Stimulated activated CD4-positive, alpha-beta T cell treated with anti-CD3 and anti-CD28 coated beads, Interleukin-4, amount 100 ng/mL, for 48 hours (primary cell): ENCODE measurements at places on chromosomes 7 and 10.

DNA sequence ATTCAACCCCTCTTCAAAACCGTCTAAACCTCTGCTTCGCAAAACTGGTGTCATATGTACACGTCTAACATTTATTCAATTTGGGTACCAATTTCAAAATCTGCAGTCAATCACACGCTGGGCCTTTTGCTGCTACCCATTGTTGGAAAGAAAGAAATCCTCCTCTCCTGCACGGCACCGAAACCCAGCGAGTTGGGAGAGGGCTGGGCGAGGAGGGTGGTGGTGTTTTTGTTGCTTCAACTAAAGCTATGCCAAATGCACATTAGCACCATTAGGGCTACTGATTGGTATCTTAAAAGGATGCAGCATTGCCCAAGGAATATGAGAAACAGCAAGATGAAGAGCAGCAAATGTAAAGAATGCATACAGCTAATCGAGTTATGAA lies 7.8 kb downstream of the EBF3 start:
- DNase-seq = no peak

- no peak for DNase-seq
Observed at GRCh38 chr7:36777062-36777461, 52.8 kb upstream of the AOAH start.

DNA sequence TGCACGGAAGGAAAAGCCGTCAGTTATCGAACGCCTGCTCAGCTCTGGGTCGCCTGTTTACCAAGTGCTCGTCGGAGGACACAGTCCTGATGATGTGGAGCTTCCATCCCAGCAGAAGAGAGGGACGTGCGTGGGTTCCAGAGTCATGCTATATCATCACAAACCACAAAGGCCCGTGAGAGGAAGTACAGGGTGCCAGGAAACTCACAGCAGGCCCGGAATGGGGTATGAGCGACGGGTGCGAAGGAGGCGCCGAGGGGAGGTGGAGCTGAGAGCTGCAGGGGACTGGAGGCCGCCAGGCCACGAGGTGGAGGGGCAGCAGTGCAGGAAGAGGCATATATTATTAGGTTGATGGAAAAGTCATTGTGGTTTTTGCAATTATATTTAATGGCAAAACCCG lies 102.5 kb downstream of the ACTR3B start:
- DNase-seq = no peak

GRCh38 chr10:99346247-99346646 lies 17.1 kb downstream of the CNNM1 start:
- no peak for DNase-seq

DNA sequence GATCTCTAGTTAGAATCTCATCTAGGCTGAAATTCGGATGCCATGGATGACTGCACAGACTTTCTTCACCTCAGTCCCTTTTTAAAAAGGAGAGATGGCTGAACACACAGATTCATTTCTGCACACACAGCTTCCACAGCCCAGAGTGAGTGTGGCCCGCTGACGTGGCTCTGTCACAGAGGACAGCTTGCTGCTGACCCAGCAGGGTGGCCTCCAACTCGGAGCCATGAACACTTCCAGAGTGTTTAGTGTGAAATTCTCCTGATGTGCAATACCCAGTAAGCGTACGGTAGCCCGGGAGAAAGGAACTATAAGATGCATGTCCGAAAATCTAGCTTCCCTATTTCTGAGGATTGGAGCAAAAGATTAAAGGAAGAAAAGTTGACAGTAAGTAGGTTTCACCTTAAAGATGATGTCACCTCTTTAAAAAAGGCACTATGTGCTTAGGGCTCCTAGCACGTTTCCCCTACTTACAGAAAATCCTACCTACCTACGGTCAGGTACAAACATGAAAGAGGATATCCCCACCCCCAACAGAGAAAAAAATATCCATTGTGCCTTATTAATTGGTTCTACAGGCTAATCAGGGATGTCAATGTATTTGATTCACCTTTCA lies 162.2 kb downstream of the RAPGEF5 start:
- no peak for DNase-seq

DNA sequence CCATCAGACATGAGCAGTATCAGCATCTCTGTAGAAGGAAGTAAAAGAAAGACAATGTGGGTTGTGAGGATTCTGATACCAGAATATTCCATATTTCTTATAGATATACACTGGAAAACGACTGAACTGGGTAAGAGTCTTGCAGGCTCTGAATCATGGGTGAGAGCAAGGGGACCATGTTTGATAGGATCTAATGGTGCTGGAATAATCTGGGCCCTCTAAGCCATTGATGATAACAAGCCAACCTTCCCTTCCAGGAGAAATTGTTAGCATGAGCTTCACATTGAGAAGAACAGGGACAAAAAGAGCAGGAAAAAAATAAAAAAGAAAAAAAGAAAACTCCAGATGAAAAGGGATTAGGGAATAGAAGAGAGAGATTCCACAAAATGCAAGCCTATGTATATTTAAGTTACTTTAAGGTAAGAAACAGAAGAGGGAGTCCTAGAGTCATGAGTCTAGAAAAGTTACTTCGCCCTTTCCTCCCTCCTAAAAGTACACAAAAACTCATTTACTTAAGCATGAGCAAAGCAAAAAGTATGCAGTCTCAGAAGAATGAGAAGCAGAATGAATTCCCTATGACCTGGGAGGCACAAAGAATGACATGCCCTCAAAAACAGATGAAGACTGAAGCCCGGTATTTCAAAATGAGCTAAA lies 181.9 kb downstream of the TMEM26 start:
- no peak for DNase-seq

GRCh38 chr10:75640803-75641202 lies 209.4 kb downstream of the LRMDA start:
- no peak for DNase-seq

DNA sequence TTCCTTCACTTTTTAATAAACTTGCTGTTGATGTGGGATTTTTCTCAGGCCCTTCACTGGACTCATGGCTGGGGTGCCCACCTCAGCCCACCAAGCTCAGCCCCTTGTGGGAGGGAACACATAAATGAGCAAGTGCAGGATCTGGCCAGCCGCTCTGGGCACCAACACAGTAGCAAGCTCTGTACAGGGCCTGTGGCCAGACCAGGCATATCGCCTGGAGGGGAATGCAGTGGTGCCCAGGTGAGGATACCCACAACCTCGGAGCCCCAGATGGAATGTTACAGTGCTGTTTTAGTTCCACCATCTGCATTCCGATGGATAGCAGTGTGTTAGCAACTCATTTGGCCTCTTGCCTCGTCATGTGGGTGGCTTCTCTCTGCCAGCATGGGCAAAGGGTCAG lies 234.6 kb downstream of the PPP1R3A start:
- no peak for DNase-seq

DNA sequence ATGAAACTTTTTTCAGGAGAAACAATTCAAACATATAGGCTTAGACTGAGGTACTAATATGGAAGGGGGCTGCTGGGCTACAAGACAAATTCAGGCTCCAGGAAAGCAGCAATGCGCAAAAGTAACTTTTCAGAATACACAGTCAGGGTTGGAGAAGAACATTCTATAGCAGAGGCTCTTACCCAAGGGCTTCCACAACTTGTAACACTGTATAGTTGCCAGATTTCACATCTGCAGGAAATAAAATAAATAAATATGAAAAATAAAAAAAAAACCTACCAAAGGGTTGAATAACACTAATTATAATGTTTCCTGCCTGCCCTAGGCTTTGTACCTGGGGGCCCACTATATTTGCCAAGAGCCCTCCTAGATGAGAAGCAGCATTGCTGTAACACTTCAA lies 14.3 kb downstream of the MMS19 start:
- DNase-seq = no peak

DNA sequence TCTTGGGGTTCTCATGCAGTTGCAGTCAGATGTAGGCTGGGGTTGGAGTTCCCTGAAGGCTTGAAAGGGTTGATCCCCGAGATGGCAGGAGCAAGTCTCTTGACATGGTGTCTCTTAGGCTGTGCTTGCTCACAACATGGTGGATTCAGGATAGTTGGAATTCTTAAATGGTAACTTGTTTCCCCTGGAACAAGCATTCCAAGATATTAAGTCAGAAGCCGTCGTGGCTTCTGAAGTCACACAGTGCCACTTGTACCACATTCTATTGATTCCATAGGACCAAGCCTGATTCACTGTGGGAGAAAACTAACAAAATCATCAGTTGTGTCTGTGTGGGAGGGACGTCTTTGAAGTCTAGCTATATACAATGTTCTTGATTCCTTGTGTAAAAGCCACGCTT lies 3.5 kb upstream of the SLC35B4 start:
- no peak for DNase-seq

GRCh38 chr10:114539623-114540022 lies 118.5 kb downstream of the ABLIM1 start:
- DNase-seq = no peak

- peak; percentile 25 for DNase-seq
Observed at GRCh38 chr7:26398427-26398755, 106.7 kb downstream of the SNX10 start.

DNA sequence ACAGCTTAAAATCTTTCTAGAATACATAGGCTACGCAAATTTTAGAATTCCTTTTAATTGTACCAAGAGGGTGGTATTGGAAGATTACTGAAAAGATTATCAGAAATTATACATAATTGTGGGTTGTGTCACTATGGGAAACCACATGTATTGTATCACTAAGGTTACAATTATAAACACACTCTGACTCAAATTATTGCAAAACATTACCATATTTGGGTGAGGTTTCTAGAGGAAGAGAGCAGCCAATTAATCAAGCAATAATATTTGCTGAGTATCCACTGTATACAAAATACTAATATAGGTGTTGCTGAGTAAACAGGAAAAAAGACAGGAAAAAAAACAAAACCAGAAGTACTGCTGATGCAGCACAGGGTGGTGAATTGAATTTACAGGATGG lies 3.1 kb upstream of the CAPZA2 start:
- DNase-seq = no peak

GRCh38 chr10:66747451-66747850 lies 178.4 kb upstream of the LRRTM3 start:
- DNase-seq = no peak

- DNase-seq = no peak
Observed at GRCh38 chr10:90777621-90778020, 80.2 kb downstream of the HTR7 start.

GRCh38 chr7:44796034-44796503 lies 412 bp upstream of the PPIA start:
- DNase-seq = no peak

DNA sequence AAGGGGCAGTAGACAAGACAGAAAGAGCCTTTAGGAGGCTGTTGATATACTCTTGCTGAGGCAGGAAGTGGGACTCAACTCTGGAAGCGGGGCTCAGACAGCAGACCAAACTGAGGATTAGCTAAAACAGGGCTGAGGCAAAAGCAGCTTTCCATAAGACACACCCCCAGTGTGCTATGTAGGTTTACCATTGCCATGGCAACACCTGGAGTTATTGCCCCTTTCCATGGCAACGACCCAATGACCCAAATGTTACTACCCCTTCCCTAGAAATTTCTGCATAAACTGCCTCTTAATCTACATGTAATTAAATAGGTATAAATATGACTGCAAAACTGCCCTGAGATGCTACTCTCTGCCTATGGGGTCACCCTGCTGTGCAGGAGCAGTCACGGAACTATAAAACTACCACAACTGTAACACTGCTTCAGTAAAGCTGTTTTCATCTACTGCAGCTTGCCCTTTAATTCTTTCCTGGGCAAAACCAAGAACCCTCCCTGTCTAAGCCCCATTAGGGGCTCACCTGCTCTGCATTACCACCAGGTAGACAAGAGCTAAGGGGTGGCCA lies 348.4 kb upstream of the PODXL start:
- no peak for DNase-seq

DNA sequence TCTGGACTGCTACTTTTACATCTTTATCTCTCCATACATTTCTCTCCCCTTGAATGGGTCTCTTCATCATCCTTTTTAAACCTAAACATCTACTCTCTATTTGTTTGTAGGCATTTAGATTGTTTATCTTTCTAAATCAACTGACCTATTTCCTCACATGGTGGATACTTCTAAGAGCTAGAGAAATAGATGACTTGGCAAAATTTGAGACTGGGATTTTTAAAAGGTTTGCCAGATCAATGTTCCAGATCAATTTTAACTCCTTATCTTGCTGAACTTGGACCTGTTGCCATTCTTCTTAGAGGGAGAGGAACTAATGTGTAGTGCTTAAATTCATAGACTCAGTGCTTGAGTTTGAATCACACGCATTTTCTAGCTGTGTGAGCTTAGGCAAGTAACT lies 144.2 kb upstream of the STEAP4 start:
- no peak for DNase-seq

DNA sequence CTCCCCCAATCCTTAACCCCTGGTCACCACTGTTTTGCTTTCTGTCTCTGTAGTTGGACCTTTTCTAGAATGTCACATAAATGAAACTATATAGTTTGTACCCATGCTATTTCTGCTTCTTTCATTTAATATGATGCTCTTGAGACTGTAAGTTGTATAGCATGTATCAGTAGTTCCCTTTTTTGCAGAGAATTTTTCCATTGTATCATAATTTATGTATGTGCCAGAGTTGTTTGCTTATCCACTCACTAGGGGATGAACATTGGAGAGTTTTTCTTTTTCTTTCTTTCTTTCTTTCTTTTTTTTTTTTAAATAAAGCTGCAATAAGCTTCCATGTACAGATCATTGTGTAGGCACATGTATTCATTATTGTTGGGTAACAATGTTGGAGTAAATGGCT lies 544.8 kb downstream of the CNTNAP2 start:
- no peak for DNase-seq

GRCh38 chr7:32163141-32163806 lies 93.1 kb upstream of the PDE1C start:
- no peak for DNase-seq

GRCh38 chr10:82211346-82211745 lies 336.4 kb downstream of the NRG3 start:
- DNase-seq = no peak
